ENCODE measurements at places on chromosomes 7 and 10.

GRCh38 chr10:3693022-3693697 is 91.8 kb downstream of the KLF6 start:
- no peak for DNase-seq

DNA sequence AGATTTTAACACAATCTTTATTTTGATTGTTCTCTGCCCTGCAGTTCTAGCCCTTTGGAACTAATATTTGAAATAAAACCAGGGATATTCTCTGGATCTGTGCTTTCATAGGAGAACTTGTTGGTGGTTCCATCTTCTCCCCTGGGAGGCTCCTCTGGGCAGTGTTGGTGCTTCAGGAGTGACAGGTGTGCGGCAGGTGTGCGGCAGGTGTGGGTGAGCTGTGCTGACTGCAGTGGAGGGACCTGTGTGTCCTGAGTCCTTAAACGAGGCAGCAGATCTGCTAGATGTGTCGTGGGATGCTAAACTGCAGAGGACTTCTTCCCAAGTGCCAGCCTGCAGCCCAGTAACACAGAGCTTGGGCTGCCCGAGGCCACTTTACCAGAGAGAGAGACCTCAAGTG is 98.4 kb downstream of the LYZL1 start:
- no peak for DNase-seq

GRCh38 chr7:120588416-120588815 is 269.5 kb downstream of the TSPAN12 start:
- no peak for DNase-seq

DNA sequence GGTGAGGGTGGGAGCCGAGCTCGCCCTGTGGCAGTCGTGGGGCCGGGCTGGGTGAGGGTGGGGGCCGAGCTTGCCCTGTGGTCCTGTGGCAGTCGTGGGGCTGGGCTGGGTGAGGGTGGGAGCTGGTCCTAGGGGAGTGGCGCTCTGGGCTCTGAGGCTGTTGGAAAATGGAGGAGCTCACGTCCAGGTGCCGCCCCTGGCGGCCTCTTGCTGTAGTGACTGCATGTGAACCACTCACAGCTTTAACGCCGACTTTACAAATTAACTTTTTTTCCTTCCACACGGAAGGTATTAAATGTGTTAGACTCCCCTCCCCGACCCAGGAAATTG is 312.6 kb downstream of the WDR37 start:
- no peak for DNase-seq

- DNase-seq = no peak
These were observed 168.3 kb downstream of the SNX13 start for GRCh38 chr7:17771901-17772408.

DNA sequence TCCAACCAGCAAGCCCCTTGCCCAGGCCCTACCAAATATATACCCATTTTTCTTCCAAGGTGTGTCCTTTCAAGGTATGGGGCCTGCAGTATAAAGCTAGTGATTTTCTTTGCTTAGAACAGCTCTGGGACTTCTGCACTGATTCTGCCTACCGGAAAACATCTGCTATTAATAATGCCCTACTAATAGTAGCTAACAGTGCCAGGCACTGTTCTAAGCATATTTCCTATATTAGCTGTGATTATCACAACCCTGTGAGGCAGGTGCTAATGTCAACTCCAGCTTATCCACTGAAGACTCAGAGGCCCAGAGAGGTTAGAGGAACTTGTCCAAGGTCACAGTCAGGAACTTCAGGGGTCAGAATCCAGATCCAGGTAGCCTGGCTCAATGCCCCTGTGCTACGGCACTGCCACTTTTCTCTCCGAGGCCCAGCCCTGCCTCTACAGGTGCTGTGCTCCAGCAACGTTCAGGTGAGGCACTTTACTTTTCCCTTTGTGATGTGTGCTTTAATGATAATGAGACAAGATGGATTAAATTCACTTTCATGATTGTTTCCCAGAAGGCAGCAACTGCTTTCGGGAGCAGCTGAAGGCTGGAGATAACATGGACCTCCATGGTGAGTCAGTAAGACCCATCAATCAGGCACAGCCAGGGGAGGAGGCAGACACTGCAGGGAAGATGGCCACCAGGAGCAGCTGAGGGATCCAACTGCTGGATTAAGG is 26.7 kb downstream of the TAS2R41 start:
- no peak for DNase-seq

DNA sequence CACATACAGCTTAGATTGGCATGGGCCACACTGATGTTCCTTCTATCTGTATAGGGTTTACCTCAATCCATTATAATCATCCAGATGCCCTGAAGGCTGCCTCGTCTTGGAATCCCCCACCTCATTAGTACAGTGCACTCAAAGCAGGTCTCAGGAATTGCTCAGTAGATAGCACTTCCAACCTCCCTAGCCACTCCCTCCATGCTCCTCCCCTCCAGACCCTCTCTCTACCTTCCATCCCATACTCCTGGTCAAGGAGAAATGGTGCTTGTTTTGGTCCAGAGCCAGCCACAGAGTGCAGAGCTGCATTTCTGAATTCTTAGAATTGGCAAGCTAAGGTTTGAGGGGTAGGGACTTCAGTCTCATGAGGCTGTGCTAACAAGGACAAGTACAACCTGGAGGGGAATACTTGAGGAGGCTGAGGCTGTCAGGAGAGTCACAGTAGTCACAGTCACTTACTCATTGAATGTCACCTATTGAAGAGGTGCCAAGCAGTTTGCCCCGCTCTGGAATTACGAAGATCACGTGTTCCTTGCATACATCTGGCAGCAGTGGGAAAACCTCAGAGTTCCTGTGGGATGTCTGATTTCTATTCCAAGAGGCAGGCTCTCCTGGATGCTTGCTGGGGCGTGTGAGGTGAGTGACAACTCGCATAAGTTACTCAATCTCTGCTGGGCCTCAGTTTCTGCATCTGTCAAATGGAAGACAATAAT is 60.7 kb upstream of the ZNF746 start:
- no peak for DNase-seq

DNA sequence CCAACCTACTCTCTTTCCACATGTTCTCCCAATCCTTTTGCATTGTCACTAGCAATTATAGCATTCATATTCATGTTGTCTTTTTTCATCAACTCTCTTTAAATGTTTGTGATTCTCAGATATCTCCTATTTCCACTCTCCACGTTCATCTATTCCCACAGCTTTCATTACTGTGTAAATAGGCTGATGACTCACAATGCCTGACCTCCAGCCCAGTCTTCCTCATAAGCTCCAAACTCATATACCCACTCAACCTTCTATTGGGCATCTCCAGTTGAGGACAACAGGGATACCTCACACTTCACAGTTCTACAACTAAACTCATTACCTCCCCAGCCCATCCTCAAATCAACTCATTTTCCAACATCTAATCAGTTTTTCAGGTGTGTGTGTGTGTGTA is 194.1 kb downstream of the DGKI start:
- DNase-seq = no peak

DNA sequence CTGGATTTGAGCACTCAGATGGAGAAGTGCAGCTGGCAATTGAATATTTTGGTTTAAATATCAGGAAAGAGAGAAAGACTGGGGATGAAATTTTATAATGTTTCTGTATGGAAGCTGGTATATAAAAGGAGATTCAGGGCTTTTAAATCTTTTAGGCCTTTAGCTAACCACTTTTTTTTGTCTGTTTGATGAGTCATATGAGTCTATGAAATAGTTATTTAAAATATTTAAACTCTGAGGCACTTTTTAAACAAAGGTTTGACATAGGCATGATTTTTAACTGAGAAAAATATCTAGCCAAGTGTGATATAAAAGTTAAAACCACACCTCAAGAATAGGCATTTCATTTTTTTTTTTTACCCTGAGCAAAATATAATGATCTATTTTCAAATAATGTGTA is 944.3 kb downstream of the GATA3 start:
- no peak for DNase-seq

DNA sequence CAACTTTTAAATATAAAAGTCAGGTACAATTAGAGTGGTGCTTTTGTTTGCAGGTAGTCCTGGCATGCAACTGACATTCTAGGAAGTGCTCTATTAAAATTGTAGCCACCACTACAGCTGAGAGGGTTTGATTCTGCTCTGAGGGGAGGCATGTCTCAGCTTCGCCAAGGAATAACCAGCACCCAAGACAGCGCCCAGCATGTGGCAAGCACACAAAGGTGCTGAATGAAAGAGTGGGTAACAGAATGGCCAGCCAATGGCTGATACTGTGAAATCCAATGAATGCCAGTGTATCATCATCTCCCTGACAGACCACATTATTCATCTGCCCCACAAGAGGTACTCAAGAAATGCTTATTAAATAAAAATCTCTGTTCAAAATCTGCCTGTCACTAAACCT is 6.9 kb downstream of the PARP12 start:
- DNase-seq = no peak

GRCh38 chr10:100788002-100788903 is 42.9 kb downstream of the PAX2 start:
- no peak for DNase-seq

- no peak for DNase-seq
These were observed 205.7 kb downstream of the PARD3 start for GRCh38 chr10:34609287-34609940.

- DNase-seq = no peak
These were observed 581.9 kb downstream of the GATA3 start for GRCh38 chr10:8636371-8636770.

- DNase-seq = no peak
These were observed 73.7 kb downstream of the WDFY4 start for GRCh38 chr10:48758411-48758810.

DNA sequence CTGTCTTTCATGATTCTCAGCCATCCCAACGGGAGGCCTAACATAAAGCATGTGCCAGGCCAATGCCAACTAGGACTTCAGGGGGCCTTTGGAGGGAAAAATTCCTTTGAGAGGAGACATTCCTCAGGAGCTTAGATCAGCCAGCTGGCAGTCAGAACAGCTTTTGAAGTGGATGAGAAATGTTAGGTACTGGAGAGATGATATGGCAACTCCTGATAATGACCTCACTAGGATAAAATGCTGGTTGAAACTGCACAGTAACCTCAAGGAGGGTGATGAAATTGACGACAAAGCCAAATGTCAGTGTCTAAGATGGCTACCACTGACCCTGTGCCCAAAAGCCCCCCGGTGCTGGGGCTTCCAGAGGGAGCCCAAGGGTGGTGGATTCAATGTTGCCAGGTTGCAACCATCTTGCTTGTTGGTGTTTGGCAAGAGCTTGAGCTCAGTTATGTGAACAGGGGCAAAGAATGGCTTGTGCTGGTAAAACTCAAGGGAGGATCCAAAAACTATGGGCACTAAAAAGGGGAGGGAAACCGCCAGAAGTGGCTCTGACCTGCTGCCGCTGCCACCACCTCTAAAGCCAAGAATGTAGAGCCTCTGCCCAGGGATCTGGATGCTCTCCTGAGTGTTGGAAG is 121.2 kb downstream of the UBE2H start:
- DNase-seq = no peak
